Sigmoid colon (tissue), 7 donors: ENCODE measurements at places on chromosomes 3 and 15.
A peak's percentile ranks its signal among the peaks of the same experiment; 100 is the strongest.

DNA sequence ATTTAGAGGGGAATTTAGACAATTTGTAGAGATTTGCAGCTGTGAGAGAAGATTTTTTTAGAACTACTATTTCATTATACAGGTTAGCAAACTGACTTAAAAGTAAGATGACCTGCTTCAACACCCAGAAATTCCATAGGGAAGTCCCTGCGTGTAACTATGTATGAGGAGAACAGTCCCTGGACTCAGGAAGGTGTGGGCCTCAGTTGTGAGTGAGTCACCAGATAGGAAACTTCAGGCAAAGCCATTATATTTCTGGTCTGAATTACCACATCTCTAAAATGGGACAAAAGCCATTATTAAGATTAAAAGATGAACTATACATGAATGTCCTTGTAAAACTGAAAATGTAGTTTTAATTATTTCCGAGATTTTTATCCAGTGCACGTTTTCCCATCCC, 488.3 kb upstream of the GOLIM4 start:
- H3K27ac ChIP-seq: no peak overlapping the region
- no peaks in the 10 kb centered on the region for H3K36me3 ChIP-seq
- no peaks in the 10 kb centered on the region for H3K4me1 ChIP-seq
- H3K4me3 ChIP-seq: no peak overlapping the region
- H3K27me3 ChIP-seq: no peaks in the 10 kb centered on the region

DNA sequence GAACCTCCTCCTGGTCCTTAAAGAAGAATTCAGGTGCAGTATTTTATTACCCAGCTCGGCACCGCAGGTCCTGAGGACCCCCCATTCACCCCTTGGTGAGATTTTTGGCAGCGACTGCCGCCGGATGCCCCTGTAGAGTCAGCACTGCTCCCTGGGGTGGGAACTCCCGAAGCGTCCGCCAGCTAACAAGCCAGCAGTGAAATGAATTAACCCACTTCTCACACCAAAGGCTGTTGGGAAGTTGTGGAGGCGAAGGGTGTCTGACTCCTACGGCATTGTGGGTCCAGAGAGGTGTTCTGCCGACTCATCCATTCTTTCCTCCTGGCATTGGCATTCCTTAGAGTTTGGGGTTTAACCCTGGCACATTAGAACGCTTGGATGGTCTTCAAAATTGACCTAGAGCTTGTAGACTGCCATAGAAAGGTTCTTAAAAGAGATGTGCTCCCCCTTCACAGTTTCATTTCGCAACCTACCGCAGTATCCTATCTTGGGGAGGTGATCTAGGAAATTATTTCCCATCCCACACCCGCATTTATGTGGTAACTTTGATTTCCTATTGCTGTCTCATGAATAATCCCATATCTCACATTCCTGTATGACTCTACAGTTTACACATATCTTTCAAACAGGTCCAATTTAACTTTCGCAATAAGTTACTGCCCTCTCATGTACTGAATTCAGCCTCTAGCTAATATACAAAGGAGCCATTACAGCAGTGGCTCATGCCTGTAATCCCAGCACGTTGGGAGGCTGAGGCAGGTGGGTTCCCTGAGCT, 879 bp upstream of the EIF5A2 start:
- H3K36me3 ChIP-seq: no peaks in the 10 kb centered on the region
- peak; percentile 62 for DNase-seq
- H3K27me3 ChIP-seq: no peaks in the 10 kb centered on the region
- peaks cover 11% of the 10 kb centered on the region for H3K4me1 ChIP-seq
- H3K27ac ChIP-seq: peak overlapping the region; percentile 75
- H3K4me3 ChIP-seq: peak overlapping the region; percentile 71

DNA sequence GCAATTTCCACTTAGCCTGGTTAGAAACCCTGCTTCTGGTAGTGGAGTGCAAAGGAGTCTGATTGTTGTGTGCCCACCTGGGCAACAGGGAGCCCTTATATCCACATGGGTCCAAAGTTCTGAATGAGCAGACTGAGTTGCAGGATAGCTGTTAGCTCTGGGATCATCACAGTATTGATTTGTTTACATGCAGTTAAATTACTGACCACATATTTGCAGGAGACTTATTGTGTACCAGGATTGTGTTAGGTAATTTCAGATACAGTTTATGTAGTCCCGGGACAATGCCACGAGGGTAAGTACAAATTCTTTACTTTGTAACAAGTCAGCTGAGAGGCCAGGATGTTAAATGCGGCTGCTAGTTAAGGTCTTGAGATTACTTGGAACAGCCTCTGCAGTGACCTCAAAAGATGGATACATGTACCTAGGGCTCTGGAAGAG, 18.8 kb downstream of the ARHGEF26 start:
- H3K27me3 ChIP-seq: no peaks in the 10 kb centered on the region
- no peak overlapping the region for H3K27ac ChIP-seq
- peaks cover 31% of the 10 kb centered on the region for H3K4me1 ChIP-seq
- no peak overlapping the region for H3K4me3 ChIP-seq
- no peak for DNase-seq

DNA sequence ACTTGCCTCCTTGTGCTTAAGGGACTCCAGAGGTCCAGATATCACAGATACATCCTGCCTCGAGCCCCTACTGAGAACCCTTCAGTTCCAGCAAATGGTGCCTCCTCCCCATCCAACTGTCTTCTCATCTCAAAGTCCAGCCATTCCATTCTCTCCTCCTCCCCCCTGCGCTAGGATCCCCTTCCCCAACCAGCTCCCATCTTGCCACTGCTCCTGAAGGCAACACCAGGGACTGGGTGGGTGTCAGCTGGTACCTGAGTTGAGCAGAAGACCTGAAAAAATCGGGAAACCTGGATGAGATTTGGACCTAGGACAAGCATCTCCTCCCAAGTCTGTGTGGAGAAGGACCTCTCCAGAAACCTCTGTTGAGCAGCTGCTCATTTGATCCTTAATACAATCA, 2.4 kb upstream of the AP3B2 start:
- DNase-seq: no peak
- H3K4me3 ChIP-seq: no peak overlapping the region
- peaks cover 14% of the 10 kb centered on the region for H3K4me1 ChIP-seq
- H3K36me3 ChIP-seq: no peaks in the 10 kb centered on the region
- H3K27ac ChIP-seq: no peak overlapping the region

GRCh38 chr15:59333401-59334075, 39.1 kb downstream of the MYO1E start:
- H3K27ac ChIP-seq: no peak overlapping the region
- peaks cover 22% of the 10 kb centered on the region for H3K4me1 ChIP-seq
- no peak for DNase-seq
- no peak overlapping the region for H3K4me3 ChIP-seq

- H3K4me1 ChIP-seq: no peaks in the 10 kb centered on the region
- H3K27ac ChIP-seq: no peak overlapping the region
- H3K4me3 ChIP-seq: no peak overlapping the region
- H3K27me3 ChIP-seq: no peaks in the 10 kb centered on the region
Measured at GRCh38 chr3:38630606-38631005, 18.9 kb downstream of the SCN5A start.

GRCh38 chr15:70297465-70298058, 199.8 kb upstream of the TLE3 start:
- no peaks in the 10 kb centered on the region for H3K36me3 ChIP-seq
- no peak for DNase-seq
- no peak overlapping the region for H3K27ac ChIP-seq
- no peak overlapping the region for H3K4me3 ChIP-seq

DNA sequence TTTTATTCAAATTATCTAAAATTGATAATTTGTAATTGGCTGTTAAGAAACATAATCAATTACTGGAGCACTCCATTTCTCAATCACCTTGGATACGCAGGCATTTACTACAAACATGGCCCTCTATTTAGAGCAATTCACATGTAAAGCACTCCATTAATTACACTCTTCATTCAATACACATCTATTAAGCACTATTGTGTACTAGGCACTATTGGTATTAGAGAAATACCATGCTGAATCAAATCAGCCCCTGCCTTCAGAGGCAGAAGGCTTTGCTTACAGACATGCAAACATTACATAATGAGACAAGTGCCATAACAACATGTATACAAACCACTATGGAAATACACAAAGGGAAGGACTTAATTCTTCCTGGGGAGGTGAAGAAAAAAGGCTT, 69.1 kb downstream of the PEAK1 start:
- peaks cover 5% of the 10 kb centered on the region for H3K4me1 ChIP-seq

GRCh38 chr15:69540622-69541021, 88.0 kb downstream of the RPLP1 start:
- no peak overlapping the region for H3K27ac ChIP-seq
- DNase-seq: no peak
- H3K4me3 ChIP-seq: no peak overlapping the region
- no peaks in the 10 kb centered on the region for H3K36me3 ChIP-seq
- no peaks in the 10 kb centered on the region for H3K4me1 ChIP-seq

- no peaks in the 10 kb centered on the region for H3K4me1 ChIP-seq
- H3K27ac ChIP-seq: no peak overlapping the region
- no peak overlapping the region for H3K4me3 ChIP-seq
- no peaks in the 10 kb centered on the region for H3K36me3 ChIP-seq
Measured at GRCh38 chr3:125098611-125099291, 43.0 kb upstream of the HEG1 start.
